Kidney tubule cell (primary cell): ENCODE measurements at places on chromosomes 4 and X.

GRCh38 chr4:37999000-37999716 is 39.0 kb downstream of the PTTG2 start:
- no peak for DNase-seq

DNA sequence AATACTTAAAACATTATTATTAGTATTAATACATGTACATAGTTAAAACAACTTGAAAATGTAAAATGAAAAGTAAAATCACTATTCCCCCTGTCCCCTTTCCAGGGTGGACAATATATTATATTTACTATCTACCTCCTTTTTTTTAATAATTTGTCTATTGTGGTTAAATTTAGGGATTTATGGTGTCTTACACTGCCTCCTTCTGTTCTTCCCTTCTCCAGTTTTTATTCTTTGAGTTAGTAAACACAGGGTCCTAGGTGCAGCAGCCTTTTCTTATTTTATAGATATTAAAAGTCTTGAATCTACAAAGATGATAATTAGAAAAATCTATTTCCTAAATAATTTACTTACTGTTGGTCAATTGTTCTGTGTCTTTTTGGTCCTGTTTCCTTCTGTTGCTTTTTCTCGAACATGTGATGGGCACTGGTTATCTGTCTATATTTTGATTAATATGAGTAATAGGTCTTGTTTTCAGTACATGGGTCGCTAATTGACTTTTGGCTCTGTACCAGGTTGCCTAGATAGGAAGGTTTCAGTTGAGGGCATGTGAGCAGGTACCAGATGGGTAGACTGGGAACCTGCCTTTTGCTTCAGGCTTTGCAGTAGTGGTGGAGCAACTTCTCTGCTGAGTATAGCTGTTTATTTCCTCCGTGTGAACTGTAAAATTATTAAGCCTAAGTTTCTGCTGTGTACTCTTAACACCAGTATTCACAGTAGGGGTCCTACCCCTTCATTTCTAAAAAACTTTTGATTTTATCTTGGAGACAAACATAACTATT is 1.1 kb downstream of the NUDT9 start:
- peak; percentile 30 for DNase-seq

DNA sequence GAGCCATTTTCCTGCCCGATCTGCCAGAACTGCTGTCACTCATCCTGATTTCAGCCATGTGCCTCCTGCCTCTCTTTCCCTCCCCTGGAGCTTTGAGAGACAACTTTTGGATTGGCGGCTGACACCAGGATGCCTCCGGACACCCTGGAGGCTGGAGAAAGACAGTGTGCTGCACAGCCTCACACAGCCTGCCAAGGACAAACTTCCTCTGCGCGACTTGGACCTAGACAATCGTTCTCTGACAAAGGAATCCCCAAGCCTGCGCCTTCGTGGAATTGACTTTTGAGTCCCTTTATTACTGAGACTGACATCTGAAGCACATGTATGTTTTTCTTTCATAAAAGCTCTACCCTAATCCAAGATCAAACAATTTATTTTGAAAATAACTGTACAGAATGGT is 10.8 kb upstream of the LDB2 start:
- no peak for DNase-seq

DNA sequence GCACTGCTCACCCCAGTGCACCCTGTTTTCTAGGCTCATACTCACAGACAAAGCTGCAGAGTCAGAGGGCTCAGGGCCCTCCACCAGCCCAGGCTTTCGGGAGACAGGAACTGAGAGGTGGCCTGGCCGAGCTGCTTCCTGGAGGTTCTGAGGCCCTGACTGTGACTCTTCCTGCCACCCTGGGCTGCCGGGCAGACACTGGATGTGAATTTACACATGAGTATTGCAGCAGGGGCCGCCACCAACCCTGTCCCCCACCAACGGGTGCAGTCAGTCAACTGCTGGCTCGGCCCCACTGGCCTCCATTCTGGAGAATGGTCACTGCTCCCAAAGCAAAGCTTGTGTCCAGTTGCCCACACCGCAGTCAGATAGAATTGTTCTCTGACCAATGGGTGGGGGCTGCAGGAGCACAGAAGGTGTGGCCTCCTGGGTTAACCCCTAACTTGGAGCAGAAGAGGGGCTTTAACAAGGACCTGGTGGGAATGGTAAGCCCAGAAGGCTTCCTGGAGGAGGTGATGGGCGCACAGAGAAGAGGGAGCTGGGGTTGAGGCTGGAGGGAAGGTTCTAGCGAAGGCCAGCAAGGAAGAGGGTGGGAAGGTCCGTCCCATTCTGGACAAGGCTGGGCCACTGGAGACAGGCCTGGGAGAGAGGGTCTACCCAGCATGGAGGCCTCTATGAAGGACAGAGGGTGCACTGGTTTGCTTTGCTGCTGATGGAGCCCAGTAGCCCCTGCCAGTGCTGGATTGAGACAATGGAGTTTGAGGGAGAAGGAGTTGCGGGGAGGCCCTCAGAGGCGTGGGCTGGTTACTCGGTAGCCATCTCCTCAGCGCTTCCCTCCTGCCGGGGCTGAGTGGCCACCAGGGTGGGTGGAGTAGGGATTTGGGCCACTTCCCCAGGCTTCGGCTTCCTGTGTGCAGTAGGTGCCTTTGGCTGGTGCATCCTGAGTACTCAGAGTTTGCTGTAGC is 135.3 kb downstream of the CPZ start:
- no peak for DNase-seq

- DNase-seq: no peak
Observed at GRCh38 chrX:12709047-12709446, 82.2 kb upstream of the PRPS2 start.

DNA sequence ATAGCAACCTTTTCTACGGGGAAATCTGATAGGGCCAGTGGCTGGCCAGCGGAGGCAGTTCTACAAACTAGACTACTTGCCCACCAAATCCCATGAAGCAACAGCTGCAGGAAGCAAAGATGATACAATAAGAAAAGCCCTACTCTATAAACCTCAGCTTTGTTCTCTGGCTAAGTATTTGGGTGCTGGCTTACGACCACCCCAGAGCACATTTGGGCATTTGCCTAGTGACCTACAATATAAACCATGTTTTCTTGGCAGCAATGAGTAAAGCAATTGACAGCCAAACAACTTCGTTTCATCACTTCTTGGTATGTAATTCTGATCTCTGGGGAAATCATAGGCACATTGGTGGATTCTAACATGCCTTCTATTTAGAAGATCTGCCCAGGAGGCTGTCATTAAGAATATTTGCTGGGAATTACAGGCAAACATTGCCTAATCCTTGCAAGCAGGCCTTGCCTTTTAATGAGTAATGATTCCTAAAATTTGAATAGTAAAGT is 7.5 kb upstream of the LHFPL1 start:
- no peak for DNase-seq

- peak; percentile 45 for DNase-seq
Observed at GRCh38 chrX:134948333-134949241, 42.2 kb upstream of the SMIM10 start.

- DNase-seq: no peak
Observed at GRCh38 chr4:40990899-40991265, 223.5 kb downstream of the APBB2 start.

GRCh38 chrX:66684196-66684595 is 45.3 kb upstream of the EDA2R start:
- DNase-seq: no peak

DNA sequence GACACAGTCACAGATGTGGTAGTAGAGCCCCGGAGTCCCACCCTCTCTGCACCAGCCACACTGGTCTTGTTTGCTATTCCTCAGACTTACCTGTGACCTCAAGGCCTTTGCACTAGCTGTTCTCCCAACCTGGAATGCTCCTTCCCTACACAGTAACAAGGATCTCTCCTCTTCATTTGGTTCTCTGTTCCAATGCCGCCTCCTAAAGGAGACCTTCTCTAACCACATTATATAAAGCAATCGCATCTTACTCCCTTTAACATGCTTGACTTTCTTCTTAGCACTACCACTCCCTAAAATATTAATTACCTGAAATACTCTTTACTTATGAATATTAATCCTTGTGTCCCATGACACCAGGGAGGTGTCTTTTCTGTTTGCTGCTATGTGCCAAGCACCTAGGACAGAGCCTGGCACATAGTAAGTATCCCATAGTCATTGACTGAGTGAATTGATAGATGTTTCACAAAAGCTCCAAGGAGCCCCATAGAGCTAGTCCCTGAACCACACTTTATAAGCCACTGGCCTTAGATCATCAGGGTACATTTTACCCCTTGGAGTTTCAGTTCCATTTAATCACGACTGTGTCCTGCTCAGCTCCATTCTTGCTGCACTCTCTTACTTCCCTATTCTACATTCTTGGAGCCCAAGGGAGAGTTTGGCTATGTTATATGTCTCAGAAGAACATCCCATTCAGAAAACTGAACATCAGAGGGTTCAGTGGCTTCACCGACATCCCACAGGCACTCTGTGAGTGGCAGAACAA is 312.7 kb downstream of the RAB28 start:
- DNase-seq: no peak

GRCh38 chr4:112093636-112094202 is 51.5 kb upstream of the FAM241A start:
- no peak for DNase-seq

DNA sequence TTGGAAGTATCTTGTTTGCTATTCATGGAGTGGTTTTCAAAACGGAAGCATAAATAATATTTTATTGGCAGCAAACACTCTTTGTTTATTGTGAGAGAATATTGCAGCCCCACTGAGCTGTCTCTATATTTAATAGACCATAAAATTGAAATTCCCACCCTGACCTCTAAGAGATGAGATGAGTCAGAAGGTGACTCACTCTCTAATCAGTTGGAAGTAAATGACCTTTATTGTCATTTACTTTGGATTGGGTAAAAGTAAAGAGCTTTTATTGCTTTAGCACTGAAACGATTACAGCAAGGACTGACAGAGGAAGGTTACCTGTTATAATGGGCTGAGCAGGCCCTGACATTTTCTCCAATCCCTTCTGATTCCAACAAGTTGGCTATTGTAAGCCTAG is 55.0 kb downstream of the SYTL5 start:
- DNase-seq: peak; percentile 59

DNA sequence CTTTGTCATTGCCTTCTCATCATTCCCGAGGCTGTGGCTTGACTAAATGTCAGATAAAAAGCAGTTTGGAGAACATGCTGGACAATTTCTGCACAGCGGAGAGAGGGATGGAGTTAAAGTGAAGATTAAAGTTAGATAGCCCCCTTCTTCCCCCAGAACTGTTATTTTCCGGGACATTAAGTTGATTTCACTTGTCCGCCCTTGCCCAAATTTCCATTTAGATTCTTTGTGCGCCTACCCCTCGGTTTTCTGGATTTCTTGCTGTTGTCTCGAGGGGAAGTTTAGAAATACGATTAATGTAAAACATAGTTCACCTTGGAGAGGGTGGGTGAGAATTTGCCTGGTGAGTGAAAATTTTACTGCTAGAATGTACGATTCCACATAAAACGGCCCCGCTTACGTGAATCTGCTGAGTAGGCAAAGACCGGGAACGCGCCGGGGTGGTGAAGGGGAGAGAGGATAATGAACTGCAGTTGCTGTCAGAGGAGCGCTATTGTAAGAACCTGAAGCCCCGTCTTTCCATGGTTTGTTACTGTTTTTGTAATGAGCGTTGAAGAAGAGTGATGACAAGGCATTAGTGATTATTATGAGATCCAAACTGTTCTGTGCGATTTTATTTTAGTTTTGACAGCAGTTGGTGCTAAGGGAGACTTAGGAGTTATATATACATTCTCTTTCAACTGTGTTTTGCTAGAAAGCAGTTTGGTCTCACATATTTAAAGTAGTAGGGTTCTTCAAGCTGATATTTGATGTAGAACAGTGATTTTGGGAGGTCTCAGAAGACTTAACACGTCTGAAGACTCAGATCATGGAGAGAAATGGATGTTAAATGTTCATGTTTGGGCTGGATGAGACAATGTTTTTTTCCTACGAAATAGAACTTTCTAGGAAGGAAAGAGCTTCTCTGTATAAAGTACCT is 73.0 kb downstream of the AFF1 start:
- peak; percentile 61 for DNase-seq

DNA sequence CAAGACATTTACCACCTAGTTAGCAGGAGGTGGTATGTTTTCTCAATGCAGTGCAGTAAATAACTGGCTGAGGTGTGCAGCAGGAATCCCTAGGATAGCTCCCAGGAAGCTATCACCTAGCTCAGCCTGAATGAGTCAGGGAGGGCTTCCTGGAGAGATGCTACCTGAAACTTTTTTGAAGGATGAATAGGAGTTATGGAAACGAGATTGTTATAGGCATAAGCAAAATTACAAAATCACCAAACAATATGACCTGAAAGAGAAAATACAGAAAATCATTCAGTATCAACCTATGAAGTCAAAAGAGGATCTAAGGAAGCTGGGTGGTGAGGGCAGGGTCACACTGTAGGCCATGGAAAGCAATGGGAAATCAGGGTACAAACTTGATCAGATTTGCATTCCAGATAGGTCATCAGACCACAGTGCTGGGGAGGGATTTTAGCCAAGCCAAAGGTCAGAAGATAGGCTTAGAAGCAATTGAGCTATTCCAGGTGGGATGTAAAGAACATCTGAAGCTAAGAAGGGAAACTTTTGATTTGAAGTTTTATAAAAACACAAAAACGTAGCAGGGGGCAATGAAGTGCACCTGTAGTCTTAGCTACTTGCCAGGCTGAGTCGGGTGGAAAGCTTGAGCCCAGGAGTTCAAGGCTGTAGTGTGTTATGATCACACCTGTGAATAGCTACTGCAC is 11.3 kb downstream of the AREG start:
- peak; percentile 33 for DNase-seq

DNA sequence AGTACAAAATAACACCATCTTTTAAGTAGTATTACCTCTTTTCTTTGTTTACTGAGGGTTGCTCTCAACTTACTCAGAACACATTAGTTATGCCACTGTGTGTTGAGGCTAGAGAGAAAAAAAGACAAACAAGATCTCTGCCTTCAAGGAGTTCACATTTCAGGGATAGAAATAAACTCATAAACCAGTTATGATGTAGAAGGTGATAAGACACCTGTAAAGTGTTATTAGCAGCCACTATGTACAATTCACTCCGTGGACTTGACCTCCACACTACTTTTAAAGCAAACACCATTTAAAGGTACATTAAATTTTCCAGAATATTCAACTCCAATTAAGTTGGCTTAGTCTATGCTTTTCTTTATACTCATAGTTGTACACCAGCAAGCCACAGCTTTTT is 278.0 kb downstream of the PDGFC start:
- no peak for DNase-seq

DNA sequence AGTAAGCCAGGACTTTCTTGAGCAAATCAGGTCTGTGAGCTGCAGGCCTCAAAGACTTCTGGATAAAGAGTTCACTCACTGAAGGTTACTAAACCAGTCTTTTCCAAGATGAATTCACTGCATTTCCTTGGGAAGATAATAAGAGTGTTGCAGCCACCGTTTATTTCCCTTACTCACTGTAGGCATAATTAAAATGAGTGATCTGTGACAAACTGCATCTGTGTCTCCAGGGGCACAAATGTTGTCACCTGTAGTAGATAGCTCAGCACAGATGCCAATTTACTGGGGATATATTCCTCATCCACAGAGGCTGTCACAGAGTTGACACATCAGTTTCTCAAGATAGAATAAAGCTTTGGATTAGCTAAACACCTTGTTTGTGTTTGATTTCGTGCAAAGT is 580.2 kb downstream of the SPRY1 start:
- no peak for DNase-seq

DNA sequence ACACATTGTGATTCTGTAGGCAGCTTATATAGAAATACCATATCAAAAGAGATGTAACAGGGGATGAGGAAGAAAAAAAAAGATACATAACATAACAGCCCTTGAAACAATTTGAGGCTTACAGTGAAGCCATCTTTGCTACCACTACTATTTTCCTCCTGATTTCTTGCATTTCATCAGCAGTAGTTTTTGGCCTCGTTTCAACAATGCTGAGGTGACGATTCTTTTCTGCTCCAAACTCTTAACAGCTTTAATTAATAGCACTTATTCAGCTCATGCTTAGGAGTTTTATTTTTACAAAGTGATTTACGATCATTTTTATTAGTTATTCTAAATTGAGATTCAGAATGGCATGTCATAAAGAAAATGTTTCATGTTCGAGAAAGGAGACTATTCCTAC is 163.2 kb downstream of the DCK start:
- DNase-seq: no peak
